ENCODE measurements at places on chromosomes 7 and 10. TPM values are rescaled to one million over a fixed set of nuclear protein-coding genes. Genes with fewer than 3 reads are reported as not detected.

DNA sequence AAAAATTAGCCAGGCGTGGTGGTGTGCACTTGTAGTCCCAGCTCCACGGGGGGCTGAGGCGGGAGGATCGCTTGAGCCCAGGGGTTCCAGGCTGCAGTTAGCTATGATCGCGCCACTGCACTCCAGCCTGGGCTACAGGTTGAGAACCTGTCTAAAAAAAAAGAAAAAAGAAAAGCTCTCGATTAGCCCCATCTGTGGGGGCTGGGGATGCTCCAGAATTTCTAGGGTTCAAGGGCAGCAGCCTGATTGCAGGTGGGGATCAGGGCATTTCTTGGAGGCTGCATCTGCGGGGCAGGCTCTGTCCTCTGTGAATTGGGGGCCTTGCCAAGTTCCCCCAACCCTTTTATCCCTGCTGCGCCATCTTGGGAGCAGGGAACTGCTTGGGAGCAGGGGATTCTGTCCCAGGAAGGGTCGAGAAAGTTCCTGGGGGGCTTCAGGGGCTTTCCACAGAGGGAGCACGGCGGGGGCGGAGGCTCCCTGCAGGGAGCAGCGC is 651 bp upstream of the ARPC1A start:
- no peak for DNase-seq

DNA sequence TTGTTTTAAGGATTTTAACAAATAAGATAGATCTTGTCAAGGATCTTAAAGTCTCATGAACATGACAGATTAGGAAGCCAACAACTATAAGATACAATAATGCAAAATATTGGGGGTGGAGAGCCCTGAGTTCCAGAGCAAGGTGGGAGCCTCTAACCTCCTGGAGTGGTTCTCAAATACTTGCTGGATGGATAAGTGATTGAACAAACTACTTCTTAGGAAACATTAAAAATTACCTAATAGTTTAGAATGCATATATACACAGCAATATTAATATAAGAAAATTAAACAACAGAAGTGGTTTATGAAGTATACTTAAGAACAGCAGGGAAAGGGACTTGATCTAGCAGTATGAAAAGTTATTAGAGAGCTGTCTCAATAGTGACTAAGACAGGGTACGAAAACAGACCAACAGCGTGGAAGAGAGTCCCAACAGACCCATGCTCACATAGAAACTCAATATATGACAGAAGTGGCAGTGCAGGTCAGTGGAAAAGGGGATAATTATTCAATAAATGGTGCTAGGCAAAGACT is 28.3 kb downstream of the CRPPA start:
- no peak for DNase-seq

DNA sequence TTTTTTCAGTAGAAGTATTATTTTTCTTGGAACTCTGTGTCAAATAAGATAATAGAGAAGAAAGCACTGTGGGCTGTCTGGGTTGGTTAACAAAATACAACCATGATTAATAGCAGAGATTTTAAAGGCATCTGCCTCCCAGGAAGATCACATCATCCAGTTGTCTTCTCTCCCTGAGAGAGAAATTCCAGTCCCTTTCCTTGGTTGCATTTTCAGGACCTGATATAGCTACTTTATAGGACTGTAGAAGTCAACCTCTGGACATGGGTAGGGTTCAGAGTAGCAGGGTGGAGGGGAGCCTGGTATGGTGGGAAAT is 309.9 kb upstream of the IGFBP3 start:
- DNase-seq, result no peak

GRCh38 chr7:7596176-7596575 is 29.5 kb downstream of the MIOS start:
- no peak for DNase-seq

DNA sequence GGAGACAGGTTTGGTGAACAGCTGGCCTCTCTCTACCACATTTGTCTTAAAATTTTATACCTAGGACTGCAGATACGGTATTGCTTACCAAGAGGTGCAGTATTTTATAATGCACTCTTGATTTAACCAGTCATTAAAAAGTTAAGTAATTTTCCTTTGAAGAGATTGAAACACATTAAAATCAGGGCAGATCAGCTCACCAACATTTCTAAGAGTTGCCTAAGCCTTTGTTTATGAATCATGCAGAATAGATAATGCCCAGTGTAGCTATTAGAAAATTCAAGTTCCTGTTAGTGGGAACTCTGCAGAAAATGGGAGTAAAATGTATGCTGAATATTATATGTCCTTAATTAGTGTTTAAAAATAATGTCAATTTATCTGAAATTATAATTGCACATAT is 140.2 kb upstream of the PRPS1L1 start:
- DNase-seq, result no peak

GRCh38 chr7:27277628-27278027 is 35.0 kb downstream of the EVX1 start:
- no peak for DNase-seq

GRCh38 chr7:157462840-157463239 is 126.0 kb downstream of the DNAJB6 start:
- DNase-seq, result peak; percentile 22

DNA sequence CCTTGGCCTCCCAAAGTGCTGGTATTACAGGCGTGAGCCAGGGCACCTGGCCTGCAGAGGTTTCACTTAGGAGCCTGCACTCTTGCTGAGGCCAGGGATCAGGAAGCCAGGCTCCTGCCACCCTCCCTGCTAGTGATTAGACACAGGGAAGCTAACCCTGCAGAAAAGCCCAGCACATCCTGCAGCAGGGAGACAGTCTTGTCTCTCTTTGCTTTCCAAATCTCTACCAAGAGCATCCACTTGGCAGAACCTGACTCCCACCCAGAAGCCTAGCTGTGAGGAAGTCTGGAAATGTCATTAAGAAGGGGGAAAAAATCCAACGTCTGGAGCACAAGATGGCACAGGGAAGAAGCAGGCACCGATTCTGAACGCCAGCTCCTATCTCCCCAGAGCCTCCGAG is 8.0 kb upstream of the FAM171A1 start:
- no peak for DNase-seq

DNA sequence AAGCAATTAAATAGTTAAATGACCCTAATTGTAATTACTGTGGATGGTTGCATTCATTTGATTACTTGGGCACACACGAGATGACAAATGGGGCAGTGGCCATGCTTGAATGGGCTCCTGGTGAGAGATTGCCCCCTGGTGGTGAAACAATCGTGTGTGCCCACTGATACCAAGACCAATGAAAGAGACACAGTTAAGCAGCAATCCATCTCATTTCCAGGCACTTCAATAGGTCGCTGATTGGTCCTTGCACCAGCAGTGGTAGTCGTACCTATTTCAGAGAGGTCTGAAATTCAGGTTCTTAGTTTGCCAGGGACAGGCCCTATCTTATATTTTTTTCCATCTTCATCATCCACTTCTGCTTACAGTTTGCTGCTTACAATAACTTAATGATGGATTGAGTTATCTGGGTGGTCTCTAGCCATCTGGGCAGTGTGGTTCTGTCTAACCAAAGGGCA is 8.3 kb downstream of the PCBD1 start:
- peak; percentile 66 for DNase-seq

GRCh38 chr10:74962517-74962916 is 136.1 kb downstream of the KAT6B start:
- no peak for DNase-seq

- no peak for DNase-seq
These were observed 16.9 kb upstream of the ZNF777 start for GRCh38 chr7:149477494-149478443.

DNA sequence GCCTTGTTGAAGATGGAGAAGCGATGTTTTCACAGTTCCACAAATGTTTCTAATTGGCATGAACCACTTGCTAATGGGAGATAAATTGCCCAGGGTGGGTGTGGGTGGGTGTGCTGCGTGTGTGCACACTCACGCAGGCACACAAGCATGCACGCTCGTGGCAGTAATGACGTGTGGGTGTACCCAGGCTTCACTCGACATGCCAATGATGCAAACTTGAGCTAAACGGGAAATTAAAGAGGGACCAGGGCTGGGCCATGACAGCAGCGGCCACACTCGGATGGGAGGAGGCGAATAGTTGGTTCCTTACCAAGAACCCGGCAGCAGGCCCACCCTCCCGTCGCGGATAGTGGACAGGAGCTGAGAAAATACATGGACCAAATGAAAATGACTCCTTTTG is 159.9 kb downstream of the TRIL start:
- no peak for DNase-seq

- DNase-seq, result no peak
These were observed 120.9 kb upstream of the DIP2C start for GRCh38 chr10:810351-810846.

DNA sequence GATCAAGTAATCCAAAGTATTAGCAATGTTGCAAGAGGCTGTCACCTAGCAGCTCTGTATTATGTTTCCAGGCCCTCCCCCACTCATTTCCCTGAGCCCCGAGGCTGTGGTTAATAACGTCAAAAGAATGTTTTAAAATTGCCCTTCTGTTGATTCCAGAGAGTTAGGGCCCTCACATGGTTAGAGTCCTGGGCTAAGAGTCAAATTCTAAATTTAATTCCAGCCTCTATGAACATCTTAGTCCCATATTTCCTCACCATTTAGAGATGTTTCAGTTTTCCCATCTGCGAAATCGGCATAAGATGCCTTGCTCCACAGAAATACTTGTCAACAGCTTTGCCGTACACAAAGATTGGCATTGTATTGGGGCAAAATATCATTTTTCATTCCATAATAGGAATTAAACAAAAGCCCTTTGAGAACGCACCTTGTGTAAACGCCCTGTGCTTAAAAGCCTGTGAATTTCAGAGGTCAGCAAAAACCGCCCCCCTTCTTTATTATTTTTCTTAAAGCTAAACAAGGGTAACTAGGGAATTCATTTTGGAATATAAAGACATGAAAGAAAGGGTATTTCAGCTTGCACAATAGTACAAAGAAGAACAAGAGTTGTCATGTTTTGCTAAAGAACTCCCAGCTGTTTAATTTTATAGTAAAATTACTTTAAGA is 135.8 kb downstream of the ARID5B start:
- peak; percentile 71 for DNase-seq

GRCh38 chr7:78620920-78621319 is 822.3 kb downstream of the PHTF2 start:
- DNase-seq, result no peak

DNA sequence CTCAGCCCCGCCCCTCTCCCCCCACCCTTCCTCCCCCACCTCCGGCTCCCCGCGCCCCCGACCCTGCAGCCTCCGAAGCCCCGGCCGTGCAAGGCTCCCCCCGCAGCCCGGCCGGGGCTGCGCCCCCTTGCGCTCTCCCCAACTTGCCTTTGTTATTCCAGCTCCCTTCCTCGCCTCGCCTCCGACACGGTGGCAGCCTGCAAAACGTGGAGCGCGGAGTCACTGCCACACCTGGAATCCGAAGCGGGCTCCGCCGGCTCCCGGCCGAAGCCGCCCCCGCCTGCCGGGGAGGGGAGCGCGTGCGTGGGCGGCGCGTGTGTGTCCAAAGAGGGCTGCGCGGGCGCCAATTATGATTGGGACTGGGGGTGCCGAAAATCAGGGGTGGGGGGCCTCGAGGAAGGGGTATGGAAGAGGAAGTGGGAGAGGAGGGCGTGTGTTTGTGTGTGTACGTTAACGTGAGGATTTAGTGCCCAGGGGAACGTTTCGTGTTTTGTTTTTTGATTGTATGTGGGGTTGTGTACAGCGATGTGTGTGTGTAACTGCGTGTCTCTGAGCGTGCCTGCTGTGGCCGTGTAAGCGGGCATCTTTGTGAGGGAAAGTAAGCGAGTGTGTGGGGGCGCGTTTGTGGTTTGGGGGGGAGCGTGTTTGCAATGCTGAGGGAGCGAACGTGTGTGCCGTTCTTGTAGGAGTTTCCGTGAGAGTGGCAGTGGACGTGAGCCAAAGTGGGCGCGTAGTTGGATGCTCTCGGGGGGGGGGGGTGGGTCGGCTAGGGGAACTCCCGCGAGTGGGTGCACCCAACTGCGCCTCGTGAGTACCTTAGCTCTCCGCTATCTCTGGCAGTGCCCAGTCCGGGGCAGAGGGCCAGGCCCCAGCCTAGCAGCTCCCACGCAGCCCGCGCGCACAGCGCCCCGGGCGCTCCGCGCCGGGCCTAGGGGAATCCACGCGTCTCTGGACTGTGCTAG is 1.2 kb upstream of the ZMIZ1 start:
- DNase-seq, result peak; percentile 81

DNA sequence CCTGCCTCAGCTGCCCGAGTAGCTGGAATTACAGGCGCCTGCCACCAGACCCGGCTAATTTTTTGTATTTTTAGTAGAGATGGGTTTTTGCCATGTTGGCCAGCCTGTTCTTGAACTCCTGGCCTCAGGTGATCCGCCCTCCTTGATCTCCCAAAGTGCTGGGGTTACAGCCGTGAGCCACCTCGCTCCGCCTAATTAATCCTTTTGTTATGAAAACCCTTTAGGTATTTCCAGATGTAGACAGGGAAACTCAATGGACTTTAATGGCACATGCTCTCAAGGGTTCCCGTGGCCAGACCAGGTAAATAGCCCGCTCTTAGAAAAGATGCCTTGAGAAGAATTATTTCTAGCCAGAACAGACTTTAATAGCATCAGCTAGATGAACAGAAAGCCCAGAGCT is 19.7 kb upstream of the EXOC4 start:
- no peak for DNase-seq

- no peak for DNase-seq
These were observed 609.1 kb upstream of the ANKRD30A start for GRCh38 chr10:36516281-36516680.

GRCh38 chr10:66803174-66803573 is 122.7 kb upstream of the LRRTM3 start:
- DNase-seq, result no peak

GRCh38 chr7:42677751-42678699 is 233.8 kb downstream of the C7orf25 start:
- no peak for DNase-seq

DNA sequence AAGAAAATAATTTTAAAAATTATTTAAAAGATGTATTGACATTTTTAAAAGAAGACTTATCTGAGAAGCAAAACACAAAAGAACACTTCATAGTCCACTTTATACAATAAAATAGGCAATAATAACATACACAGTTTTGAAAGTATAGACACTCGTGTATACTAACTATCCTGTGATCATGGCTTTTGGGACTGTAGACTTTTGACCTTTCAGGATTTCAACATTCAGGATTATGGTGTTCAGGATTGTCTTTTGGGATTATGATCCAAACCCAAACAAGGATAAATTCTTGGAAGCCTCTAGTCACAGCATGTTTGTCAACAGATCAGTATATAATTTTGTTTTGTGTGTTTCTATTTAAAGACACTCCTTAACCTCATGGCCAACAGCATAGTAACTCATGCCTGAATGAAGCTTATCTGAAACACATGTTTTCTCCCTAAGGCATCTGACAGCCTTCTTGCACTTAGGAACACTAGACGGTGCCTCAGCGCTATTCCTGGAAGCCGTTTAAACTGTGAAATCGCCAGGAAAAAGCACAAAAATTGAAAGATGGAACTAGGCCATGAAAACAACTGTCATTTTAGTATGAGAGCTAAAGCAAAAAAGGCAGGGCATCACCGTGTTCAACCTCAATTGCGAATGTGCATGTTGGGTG is 29.9 kb downstream of the GSAP start:
- DNase-seq, result no peak

TCAF1 gene
- 41.4 TPM for total RNA-seq

TMEM139 gene
- total RNA-seq, result not detected

CTTNBP2 gene
- total RNA-seq, result not detected

ABCA13 gene
- 4.5 TPM for total RNA-seq

PRLHR gene
- total RNA-seq, result not detected

UPK3BL2 gene
- 1.6 TPM for total RNA-seq

HOXA10 gene
- total RNA-seq, result 15.5 TPM

All from SJSA1 (cell line).